ENCODE measurements at places on chromosomes 2 and 18.
A peak's percentile ranks its signal among the peaks of the same experiment; 100 is the strongest.

- DNase-seq: no peak
Measured at GRCh38 chr2:216671081-216671411, 24.3 kb downstream of the IGFBP5 start.

DNA sequence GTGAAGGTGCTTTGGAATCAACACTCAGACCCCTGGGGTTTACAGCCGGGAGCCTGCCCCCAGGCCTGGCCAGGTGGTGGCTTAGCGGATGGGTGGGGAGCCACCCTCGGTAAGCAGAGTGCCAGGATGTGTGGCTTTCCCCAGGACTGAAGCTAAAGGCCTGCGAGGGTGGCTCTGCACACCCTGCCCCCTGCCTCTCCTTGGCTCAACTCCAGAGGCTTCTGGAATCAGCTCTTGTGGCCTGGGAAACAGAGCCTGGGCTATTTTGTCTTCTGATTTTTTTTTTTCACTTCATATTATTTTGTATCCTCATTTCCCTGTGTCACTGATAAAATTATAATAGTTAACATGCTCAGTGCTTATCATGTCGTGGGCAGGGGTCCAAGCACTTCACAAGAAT is 79.8 kb downstream of the RHOB start:
- no peak for DNase-seq

DNA sequence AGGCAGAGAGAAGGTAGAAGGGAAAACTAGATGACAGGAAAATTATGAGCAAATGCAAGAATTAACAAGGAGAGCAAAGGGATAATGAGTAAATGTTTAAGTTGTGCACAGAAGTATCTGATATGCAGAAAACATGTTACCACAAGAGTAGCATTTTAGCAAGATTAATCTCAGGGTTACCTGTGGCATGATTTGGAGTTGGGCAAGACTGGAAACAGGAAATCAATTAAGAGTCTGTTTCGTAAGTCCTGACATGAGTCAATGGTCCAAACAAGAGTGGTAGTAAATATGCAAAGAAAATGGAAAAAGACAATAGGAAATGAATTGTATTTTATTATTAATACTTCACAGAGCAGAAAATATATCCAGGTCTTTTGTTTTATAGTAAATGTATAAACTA is 17.3 kb upstream of the MTX2 start:
- DNase-seq: no peak

DNA sequence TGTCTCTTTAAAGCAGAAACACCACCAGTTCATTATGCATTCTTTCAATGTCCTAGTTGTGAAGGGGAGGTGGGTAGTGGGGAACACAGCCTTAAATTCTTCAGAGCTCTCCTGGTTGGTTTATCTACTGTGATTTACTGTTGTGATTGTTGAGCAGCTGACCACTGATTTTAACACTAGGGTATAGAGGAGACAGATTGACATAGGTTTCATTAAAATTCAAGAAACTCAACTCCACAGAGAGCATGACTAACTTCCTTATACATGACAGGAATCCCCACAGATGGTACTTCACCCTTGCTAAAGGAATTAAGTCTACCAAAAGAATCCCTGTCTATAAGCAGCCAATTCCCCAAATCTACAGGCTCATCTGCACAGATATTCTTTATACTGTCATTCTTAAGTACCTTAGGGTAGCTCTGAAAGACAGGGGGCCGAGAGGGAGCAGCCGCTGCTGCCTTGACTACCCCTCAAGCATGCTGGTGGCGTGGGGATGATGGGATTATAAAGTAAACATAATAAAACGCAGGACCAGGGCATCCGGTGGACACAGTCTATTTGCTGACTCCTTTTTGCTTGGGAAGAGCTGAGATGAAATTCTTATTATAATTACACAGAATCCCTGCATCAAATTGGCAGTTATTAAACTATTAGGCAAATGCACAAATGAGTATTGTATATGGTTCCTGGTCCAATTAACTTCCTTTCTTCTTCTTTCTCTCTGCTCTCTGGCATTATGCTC is 1377.6 kb upstream of the PIK3C3 start:
- no peak for DNase-seq

GRCh38 chr2:36706021-36706876 is 9.7 kb downstream of the VIT start:
- DNase-seq: no peak

- DNase-seq: no peak
Measured at GRCh38 chr2:234095301-234095700, 44.8 kb downstream of the SPP2 start.

- no peak for DNase-seq
Measured at GRCh38 chr2:16644221-16644925, 21.3 kb downstream of the CYRIA start.

DNA sequence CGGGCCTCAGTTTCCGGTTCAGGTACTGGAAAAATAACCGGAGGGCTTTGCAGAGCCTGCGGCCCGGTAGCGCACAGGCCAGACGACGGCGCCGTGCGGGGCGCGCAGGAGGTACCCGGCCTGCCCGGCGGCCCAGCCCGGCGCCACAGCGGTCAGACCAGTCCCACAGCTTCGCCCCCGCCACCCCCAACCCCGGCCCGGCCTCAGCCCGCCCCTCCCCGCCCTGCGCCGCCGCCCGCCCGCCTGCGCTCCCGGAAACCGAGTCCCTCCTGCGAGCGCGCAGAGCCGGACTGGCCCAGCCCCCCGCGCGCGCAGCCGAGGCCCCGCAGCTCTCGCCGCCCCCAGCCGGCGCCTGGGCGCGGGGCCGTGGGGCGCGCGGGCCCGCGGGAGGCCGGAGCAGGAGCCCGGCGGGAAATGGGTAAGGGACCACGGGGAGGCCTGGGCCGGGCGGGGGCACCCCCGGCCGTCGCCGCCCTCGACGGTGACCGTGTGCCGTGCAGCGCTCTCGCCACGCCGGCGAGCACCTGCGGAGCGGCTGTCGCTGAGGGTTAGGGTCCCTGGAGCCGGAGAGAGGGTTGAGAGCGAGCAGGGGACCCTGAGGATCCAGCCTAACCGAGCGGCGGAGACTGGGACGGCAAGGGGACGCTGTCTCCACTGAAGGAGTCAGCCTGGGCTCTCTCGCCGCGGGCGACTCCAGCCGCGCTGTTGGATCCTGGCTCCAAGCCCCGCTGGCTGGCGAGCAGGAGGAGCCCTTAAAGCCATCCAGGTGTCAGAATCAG is 16.5 kb upstream of the PSD4 start:
- no peak for DNase-seq

DNA sequence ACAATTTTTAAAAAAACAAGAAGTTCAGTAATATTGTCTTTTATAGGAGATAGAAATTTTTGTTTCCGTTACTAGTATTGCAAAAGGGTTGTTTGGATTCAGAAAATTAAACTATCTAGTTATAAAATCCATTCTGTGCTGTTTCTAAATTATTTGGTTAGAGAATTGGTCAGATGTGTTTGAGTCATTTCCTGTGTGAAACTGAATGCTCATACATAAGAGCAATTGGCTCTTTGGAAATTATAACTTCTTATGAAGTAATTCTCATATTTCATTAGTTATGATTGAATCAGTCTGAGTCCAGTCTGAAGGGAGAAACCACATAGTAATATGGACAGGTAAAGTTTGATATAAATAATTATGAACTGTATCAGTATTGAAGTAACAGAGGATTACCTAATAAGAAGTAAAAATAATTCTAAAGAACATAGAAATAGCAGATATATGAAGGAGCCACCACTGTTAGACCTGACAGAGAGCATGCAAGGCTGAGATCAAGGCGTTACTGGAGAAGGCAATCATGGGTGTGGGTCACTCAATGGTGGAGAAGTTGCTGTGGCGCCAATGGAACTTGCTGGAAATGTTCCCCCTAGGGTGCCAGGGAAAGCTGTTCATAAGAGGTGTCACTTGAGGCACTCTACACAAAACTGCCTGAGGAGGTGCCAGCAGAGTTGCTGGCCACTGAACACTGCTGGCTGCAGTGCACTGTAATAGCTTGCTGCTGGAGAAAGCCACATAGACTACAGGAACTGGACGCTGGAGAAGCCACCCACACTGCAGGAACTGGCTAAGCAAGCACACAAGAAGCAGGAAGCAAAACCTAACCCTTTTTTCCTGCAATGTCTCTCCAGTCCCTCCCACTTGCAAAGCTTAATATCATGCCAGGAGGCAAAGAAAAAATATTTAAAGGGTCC is 18.0 kb upstream of the FAP start:
- no peak for DNase-seq

DNA sequence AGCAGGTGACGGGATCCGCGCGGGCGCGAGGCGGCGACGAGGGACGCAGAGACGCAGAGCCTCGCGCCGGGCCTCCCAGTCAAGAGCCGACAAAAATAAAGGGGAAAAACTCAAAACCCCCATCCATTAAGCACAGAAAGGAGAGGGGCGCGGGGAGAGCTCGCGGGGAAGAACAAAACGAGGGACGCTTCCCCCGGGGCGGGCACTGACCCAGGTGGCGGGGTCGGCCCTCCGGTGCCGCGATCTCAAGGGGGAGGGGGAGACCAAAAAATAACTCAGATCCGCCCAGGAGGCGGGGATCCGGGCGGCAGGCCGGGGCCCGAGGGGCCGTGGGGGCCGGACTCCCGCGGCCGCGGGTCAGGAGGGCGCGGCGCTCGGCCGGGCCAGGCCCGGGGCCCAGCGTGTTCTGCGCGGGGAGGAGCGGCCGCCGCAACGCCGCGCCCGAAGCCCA is 597 bp downstream of the RNF103 start:
- DNase-seq: peak; percentile 57

DNA sequence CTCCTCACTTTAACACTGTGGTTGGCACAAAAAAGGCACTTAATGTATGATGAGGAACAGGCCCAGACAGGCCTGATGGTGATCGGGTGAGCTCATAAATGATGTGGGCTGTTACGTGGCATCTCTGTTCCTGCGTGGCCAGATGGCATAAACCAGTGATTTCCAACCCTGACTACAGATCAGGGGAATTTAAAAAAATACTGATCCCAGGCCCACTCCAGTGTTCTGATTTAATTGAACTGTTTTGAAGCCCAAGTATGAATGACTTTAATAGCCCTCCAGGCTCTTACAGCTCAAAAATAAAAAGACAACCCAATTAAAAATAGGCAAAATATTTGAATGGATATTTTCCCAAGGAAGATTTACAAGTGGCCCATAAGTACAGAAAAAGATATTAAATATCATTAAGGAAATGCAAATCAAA is 48.2 kb downstream of the LIPG start:
- no peak for DNase-seq
